Brain (organoid and tissue), 16 donors: ENCODE measurements at places on chromosomes 7 and 10. TPM values are rescaled to one million over a fixed set of nuclear protein-coding genes. Genes with fewer than 3 reads are reported as not detected.

Gene OR2A42
- polyA plus RNA-seq: not detected

Gene LEP
- polyA plus RNA-seq: not detected

Gene STRA8
- polyA plus RNA-seq: not detected

Gene PVRIG
- 0.22 TPM for polyA plus RNA-seq

Gene FEZF1
- polyA plus RNA-seq: 0.15 TPM

Gene LIPJ
- polyA plus RNA-seq: not detected

Gene PCGF6
- polyA plus RNA-seq: 3.0 TPM

Gene LSM5
- polyA plus RNA-seq: 68.3 TPM

- no peak for DNase-seq
Observed at GRCh38 chr10:24027107-24027506, 181.8 kb upstream of the KIAA1217 start.

DNA sequence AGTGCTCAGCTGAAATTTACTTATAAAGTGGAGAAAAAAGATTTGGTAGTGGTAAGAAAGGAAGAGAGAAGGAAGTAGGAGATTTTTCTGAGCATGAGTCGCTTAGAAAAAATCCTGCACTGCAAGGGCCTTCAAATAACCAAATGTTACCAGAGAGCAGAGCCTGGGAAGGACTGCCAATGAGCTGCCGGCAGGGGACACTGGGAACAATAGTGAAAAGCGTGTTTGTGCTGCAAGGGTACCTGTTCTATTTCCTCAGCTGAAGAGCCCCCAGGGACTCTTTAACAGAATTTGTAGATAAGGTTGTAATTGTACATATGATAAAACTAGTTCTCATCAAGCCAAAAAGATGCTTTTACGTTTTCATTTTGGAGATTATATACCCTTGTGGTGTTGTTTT lies 696.3 kb upstream of the C7orf33 start:
- no peak for DNase-seq

DNA sequence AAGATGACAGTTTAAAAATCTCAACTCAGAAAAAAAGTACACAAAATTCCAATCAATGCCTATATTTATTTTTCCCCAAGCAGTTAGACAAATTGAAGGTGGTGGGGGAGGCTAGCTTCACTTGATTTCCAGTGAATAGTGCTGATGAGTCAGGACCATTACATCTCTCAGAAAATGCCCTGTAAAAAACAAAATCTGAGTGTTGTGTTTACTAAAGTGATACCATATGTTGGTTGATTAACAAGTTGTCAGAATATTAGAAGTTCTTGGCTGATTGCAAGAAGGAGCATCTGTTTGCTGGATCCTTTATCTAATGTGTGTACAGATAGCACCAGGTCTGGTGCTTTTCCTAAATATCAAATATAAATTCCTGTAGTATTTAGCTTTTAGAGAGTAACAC lies 31.3 kb upstream of the KIAA1217 start:
- DNase-seq: peak; percentile 59

- DNase-seq: peak; percentile 32
Observed at GRCh38 chr10:2278363-2278762, 541.0 kb upstream of the ADARB2 start.

GRCh38 chr10:15829495-15829894 lies 30.8 kb downstream of the MINDY3 start:
- DNase-seq: no peak

DNA sequence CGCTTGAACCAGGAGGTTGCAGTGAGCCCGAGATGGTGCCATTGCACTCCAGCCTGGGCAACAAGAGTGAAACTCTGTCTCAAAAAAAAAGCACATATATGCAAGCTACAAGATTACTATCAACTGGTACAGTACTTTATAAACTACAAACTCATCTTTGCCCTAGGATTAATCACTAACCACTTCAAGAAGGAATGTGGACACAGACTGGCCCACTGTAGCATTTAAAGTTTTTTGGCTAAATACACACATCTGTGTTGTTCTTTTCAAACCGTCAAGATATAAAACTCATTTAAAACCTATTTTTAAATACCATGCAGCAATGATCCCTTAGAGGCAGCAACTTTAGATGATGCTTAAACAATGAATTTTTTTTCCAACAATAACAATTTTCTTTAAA lies 205.4 kb downstream of the IMMP2L start:
- no peak for DNase-seq

GRCh38 chr7:30703756-30704155 lies 21.5 kb upstream of the CRHR2 start:
- no peak for DNase-seq

DNA sequence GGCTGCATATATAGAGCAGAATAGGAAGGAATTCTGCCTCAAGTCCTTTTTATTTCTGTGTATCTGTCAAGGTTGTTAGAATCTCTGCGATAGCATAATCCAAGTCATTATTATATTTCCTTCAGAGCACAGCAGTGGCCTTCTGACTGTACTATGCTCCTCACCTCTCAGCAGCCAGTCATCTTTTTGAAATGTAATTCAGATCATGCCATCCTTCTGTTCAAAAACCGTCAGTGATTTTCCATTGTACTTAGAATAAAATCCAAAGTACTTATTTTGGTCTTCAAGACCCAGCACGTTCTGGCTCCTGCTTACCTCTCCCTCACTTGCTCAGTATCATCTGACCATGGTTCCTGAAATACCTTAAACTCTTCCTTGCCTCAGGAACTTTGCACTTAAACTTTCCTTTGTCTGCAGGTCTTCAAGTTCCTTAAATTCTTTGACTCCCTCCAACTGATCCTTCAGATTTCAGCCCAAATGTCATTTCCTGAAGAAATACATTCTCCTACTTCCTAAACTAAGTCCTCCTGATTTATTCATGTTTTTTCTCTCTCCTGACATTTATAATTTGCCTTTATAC lies 112.4 kb downstream of the ST7 start:
- peak; percentile 76 for DNase-seq

DNA sequence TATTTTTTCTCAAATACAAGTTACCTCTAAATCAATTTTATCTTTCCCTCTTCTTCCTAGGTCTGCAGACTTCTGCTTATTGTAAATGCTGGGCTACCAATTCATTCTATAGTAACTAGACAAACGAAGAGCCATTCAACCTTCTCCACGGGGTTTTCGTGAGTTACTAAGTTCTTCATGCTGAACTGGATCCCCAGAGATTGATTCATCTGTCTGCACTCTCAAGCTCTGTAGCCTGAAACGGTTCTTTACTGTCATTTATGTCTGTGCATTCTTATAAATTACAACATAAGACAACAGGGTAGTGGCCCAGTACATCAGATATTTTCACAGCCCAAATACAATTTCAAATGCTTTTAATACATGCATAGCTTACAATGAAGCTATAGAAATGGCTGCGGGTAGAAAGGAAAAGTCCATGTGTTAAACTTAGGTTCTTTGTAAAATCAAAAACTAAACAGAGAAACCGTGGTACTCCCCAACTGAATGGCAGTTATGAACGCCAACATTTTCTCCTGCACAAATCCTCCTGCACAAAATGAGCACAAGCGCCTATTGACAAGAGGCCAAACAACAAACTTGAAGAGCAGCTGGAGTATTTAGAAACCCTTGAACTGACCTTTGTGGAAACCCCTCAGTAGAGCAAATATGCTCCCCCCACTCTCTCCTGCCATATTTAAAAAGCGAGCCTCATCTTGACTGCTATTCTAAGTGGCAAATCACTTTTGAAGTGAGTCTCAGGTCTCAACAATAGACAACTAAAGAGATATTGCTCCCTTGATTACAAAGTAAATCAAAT lies 20.7 kb downstream of the LAMB1 start:
- no peak for DNase-seq

DNA sequence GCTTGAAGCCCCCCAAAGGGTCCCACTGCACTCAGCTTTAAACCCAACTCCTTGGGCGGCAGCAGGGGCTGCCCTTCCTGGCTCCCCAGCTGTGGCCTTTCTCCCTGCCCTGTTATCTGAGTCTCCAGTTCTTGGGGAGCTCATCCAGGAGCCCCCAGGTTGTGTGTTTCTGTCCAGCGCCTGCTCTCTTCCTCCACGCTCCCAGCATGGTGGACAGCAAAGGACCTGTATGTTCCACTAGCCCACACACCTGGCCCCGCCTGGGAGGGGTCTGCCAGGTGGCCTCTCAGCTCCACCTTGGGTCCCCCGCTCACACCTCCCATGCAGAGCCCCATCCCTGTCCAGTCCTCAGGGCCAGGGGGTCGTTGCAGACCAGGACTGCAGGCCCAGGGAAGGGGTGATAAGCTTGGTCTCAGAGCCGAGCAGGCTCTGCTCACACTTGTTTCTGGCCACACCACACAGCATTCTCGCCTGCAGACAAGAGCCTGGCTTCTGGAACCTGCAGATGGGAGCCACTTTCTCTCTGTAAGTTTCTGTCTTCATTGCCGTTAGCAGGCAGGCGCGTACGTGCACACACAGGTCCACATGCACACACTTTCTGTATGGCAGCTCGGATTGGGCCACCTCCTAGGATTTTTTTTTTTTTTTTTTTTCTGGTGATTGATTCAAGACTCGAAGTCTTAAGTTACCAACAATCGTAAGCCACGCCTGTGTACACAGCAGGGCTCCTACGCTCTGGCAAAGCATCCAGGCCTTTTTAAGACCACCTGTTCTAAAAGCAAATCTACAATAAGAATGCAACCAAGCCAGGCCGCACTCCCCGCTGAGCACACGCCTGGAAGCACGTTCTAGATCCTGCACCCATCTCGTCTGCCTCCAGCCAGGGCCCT lies 104.6 kb downstream of the CYTH3 start:
- no peak for DNase-seq

DNA sequence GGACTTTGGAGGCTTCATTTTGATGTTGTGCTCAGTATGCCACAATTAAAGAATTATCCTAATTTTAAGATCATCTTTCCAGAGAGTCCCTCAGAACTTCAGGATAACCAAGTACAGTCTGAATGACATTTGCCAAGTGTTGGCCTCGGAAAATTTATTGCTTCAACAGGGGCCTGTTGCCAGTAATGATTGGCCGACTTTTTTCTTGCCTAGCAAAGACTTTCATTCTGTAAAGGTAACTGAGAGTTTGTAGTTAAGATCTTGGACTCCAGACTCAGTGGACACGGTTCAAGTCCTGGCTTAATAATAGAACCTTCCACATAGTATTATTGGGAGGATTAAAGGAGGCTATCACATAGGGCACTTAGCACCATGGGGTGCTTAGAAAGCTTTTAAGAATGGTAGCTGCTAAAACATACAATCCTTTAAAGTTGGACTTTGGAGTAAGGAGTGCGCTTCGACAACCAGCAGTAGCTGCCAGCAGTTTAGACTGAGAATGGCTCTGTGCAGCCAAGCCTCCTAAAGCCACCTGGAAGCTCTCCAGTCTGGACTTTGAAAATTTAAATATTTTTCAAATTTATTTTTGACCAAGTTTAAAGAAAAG lies 90.0 kb downstream of the PLCE1 start:
- DNase-seq: no peak

DNA sequence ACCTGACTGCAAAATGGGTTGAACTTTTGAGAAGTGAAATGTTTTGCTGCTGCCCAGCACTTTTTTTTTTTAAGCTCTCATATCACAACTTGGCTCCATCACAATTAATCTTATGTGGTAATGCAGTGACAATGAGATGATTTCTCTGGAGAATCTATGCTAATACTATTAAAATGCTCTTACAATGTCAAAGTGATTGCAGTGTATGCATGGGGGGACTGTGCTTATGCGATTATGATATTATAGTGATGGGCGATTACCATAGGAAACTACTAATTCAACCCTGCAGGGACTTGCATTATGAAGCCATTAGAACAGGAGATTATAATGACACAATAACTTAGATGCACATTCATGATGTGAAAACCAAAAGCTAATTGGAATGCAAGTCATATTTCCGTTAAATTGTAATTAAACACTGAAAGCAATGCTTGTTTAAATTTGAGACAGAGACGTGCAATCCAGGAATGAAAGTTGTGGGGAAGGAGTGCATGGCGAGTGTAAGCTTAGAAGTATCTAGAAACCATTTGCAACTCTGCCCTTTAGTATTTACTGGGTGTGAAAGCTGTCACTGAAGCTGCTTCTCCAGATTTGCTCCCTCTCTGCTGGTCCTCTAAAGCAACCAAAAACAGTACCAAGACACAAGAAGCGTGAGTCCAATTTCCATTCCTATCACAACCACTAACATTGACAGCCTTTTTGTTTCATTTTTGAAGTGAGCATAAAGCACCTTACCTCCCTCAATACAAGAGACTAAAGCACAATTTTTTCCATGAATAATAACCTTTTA lies 21.6 kb downstream of the PTER start:
- DNase-seq: peak; percentile 43

DNA sequence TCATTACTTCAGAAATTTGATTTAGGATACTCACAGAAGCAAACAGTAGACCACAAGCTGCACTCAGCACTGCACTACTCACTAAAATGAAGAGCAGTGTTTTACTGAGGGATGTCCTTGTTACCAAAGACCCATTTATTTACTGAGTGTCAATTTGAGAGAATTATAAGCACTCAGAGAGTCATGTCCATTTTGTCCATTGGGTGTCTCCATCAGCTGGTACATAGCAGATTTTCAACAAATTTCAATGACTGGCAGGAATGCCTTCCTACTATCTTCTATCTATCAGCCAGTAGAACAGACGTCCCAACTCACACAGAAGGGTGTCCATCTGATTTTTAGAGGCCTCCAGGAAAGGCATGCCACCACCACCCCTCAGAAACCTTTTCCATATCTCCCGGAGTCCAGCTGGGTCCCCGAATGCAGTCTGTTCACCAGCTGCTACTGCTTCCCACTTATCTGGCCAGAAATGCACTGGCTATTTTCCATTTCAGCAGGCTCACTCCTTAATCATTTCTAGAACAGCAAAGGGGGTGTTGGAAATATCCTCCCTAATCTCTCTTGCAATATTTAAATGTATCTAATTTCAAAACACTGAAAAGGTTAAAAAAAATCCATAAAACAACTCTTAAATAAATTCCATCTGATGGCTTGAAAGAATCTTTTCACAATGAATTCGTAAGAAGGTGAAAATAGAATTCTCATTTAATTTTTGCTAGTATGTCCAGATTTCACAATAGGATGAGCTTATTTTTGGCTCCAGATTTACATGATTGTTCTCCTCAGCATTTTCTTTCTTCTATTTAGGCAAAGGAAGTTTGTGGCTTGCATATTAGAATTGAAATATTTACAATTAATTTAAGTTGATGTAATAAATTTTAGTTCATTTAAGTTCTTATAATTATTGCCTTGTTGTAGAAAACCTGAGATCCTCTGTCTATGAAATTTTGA lies 1164.0 kb upstream of the CELF2 start:
- peak; percentile 32 for DNase-seq

GRCh38 chr7:91408388-91409154 lies 144.3 kb downstream of the FZD1 start:
- DNase-seq: no peak

- no peak for DNase-seq
Observed at GRCh38 chr7:156094350-156095146, 282.3 kb upstream of the SHH start.

DNA sequence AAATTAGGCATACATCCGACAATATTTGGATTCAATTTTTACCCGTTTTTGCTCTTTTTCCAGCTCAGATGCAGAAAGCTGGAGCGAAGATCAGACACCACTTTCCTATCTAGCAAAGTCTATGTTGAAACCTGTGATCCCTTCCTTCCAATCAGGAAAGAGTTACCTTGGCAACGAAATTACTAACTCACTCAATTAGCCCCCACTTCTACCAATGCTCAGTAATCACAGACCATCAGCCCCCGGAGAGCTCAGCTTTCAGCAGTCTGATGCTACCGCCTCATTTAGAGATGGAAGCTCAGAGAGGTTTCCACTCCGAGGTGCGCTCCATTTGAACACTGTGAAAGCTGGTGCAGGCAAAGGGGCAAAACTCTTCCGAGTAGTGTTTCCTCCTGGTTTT lies 6.7 kb downstream of the FRAT1 start:
- DNase-seq: peak; percentile 90

- no peak for DNase-seq
Observed at GRCh38 chr7:69749994-69750393, 151.7 kb downstream of the AUTS2 start.

- no peak for DNase-seq
Observed at GRCh38 chr10:132309471-132309865, 1.7 kb upstream of the STK32C start.
